ENCODE measurements at places on chromosomes 12 and 14.

GRCh38 chr14:89544636-89545301 lies 127.7 kb upstream of the FOXN3 start:
- no peak for DNase-seq

DNA sequence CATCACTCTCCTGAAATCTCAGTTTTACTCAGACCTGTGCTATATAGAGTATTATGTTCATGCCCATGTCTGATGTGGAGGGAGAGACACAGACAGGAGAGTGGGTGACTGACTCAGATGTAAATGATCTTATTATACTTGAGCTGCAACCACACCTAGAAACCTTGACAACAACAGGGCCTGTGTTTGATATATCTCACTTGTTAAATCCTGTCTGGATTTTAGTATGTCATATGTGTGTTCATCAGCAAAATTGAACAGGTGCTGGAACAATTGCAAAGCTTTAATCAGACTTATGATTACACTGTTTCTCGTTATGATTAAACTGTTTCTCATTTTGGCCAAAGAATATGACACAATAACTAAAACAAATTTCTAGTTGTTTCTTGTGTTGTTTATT lies 37.7 kb downstream of the DIP2B start:
- peak; percentile 21 for DNase-seq

- peak; percentile 24 for DNase-seq
Measured at GRCh38 chr14:55302367-55303124, 31.3 kb downstream of the FBXO34 start.

DNA sequence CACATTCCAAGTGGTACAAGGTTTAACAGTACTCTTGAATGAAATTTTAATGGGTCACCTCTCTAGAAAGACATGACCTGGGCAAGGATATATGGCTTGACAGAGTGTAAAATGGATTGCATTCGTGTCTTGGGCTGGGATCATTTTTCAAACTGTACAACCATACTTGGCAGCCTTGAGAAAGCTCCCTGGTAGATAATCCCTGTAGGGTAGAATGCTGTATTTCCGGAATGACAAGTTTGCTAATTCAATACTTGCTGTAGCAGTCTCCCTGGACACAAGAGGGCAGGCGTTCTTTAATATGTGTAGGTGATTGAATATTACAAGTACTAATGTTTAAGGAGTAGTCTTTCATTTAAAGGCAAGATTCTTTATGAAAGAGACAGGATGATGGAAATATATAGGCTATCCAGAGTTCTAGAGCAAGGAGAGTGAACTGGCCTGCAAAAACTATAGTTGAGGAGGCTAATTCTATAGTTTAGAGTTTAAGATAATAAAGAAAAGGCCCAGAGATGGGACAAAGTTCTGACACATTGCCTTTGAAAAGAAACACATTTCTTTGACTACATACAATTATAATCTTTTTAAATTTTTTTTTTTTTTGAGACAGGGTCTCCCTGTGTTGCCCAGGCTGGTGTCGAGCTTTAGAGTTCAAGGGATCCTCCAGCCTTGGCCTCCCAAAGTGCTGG lies 53.4 kb downstream of the PLBD1 start:
- peak; percentile 48 for DNase-seq

DNA sequence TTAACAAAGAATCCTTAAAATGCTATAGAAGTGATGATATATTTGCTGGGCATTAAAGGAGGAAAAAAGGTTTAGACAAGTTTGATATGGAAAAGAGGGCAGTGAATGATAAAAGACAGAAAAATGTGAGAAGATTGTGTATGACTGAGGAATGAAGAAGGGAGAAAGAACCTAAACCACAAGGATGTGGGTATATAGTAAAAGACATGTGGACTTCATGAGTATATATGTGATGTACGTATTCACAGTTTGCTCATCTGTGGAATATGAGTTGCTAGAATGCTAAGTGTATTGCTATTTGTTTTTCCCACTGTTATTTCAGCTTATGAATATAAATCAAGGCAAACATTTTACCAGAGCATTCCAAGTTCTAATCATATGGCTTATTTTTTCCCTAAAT lies 2.1 kb upstream of the SLC16A7 start:
- DNase-seq = no peak

Measured in hematopoietic multipotent progenitor cell treated with erythropoietin and hydrocortisone succinate and interleukin-3 and kit ligand, for 8 days (in vitro differentiated cells).